ENCODE measurements at places on chromosomes 4 and X.
A peak's percentile ranks its signal among the peaks of the same experiment; 100 is the strongest.

- DNase-seq, result no peak
These were observed 50.4 kb upstream of the CCDC160 start for GRCh38 chrX:134186362-134187121.

- no peak for DNase-seq
These were observed 7.5 kb downstream of the GPR143 start for GRCh38 chrX:9758021-9758638.

DNA sequence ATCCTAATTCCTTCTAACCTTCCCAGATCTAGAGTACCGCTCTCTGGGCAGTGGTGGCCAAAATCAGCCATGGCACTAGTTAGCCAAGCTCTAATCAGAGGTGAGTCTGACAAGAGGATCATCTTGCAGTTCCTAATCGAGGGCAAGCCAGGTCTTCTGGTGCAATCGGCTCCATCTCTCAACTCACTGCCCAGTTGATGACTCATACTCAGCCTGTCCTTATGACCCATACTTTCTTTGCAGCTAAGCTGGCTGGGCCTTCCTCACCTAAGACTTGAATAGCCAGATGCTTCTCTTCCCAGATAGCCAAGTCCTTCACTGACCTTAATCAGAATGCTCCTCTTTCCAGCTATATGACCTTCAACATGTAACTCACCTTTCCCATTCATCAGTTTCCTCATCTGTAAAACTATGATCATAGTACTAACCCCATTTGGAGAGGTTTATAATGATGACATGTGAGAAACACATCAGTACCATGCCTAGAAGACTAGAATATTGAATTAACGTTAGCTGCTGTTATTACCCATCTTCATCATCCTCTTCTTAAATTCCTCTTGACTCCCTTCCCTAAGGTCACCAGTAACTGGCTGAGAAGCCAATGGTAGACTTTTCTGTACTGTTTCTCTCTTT is 57.1 kb downstream of the RELL1 start:
- DNase-seq, result no peak

GRCh38 chrX:70664726-70665125 is 220.1 kb downstream of the DLG3 start:
- DNase-seq, result no peak

GRCh38 chr4:2869659-2870058 is 26.0 kb downstream of the ADD1 start:
- no peak for DNase-seq

DNA sequence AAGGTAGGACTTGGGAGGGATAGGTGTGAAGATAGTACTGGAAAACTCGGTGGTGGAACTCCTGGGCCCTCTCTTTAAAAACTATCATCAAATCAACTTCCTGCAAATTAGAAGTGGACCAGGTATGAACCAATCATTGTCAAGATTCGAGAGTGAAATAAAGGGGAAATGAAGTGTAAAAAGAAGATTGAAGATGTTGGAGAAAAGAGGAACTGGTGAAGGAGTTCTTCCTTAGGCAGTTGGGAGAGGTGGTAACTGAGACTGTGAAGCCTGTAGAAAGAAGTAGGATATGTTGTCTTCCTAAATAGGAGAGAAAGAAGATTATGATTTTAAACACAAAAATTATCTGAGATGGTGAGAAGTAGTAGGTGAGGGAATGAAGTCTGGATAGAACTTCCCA is 212.2 kb downstream of the PPP1R2C start:
- DNase-seq, result no peak

- DNase-seq, result peak; percentile 52
These were observed at the start of gene ACSL4 for GRCh38 chrX:109732807-109733612. ACSL4 (minus strand) TSS chrX:109733257; CDS start chrX:109683363, 49,894 bp downstream.

Data from NCI-H446 (cell line).